ENCODE measurements at places on chromosomes 2 and 18.

DNA sequence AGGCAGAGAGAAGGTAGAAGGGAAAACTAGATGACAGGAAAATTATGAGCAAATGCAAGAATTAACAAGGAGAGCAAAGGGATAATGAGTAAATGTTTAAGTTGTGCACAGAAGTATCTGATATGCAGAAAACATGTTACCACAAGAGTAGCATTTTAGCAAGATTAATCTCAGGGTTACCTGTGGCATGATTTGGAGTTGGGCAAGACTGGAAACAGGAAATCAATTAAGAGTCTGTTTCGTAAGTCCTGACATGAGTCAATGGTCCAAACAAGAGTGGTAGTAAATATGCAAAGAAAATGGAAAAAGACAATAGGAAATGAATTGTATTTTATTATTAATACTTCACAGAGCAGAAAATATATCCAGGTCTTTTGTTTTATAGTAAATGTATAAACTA is 17.3 kb upstream of the MTX2 start:
- DNase-seq = no peak

GRCh38 chr18:50301074-50301473 is 13.6 kb upstream of the CXXC1 start:
- no peak for DNase-seq

GRCh38 chr18:6557770-6558248 is 143.1 kb upstream of the L3MBTL4 start:
- DNase-seq = no peak

GRCh38 chr2:241179899-241180298 is 8.6 kb upstream of the ANO7 start:
- DNase-seq = no peak

DNA sequence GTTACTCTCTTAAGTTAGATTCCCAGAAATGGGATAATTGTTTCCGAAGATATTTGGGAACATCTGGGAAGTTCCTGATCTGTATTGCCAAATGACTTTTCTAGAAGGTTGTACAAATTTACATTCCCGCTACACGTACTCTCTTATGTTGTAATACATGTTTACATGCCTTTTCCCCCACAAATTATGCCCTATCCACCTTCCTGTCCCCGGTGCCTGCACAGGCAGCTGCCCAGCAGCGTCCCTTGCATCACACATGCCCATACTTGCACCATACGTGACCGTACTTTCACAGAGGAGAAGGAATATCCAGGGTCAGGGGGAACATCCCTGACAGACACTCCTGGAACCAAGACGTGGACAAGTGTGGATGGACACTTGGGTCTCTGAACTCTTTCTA is 24.2 kb upstream of the KLF11 start:
- no peak for DNase-seq

GRCh38 chr2:97900806-97901205 is 94.9 kb downstream of the TMEM131 start:
- no peak for DNase-seq

- peak; percentile 81 for DNase-seq
These were observed 35.4 kb downstream of the FASTKD2 start for GRCh38 chr2:206800506-206801417.

DNA sequence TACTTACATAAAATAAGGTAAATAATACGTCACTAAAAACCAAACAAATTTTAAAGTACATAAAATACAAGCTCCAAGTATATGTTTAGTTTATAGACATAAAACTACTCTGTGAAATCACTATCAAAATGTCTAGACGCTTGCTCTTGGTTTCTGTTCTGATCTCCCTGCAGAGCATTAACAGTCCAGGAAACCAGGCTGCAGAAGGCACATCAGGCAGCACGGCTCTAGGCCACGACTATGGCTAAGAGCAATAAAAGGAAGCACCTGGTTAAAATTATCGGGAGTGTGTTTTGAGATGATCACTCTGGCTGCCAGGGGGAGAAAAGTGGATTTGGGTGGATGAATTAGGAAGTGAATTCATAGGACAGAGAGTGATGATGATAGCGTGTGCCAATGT is 196.0 kb upstream of the SPHKAP start:
- no peak for DNase-seq

GRCh38 chr18:69865776-69866175 is 81.9 kb downstream of the CD226 start:
- DNase-seq = no peak

GRCh38 chr2:113679457-113679856 is 52.4 kb downstream of the RABL2A start:
- no peak for DNase-seq

DNA sequence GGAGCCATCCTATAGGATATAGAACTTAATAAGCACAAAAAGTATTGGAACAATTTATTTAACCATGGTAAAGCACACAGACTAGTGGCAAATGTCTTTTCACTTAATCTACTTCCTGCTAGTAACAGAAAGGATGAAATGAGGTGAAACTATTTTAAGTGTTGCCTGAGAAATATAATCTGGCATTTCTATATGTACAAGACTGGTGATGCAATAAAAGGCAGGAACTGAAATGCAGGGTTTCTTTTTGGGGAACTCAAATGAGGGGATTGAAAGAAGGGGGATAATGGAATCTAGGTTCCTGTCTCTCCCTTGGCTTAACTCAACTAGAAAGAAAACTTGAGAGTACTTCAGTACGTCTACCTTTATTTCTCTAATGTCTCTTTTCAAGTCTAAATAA is 122.3 kb downstream of the MEMO1 start:
- DNase-seq = no peak

DNA sequence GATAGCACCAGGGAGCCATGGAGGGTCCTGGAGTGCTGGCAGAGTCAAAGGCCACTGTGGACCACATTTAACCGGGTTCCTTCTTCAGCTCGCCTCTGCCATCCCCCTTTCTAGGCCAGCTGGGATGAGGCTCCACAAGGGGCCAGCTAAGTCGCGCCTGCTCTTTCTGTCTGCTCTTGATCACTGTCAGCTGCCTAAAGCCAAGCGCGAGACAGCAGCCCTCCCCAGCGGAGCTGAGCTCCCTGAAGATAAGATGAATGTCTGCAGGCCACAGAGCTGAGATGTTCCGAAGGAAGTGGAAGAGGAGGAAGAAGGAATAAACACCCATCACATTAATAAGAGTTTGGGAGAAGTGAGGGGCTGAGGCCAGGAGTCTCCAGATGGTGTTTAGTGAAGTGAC is 99.6 kb downstream of the CELF4 start:
- DNase-seq = no peak

DNA sequence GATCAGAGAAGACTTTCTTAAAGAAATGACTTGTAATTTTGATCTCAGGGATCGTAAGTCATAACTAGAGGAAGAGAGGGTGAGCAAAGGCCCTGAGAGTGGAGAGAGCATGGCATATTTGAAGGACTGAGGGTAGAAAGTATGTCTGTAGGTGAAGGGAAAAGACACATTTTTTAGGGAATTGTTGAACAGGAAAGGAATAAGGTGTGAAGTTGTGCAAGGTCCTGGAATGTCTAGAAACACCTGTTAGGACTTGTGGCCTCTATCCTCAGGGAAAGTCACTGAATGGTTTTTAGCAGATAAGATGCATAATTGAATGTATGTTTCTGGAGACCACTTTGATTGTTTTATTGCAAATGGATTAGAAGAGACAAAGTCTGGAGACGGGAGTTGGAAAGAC is 62.5 kb upstream of the ACTR3 start:
- no peak for DNase-seq

GRCh38 chr18:46563317-46563716 is 93.7 kb downstream of the LOXHD1 start:
- no peak for DNase-seq

DNA sequence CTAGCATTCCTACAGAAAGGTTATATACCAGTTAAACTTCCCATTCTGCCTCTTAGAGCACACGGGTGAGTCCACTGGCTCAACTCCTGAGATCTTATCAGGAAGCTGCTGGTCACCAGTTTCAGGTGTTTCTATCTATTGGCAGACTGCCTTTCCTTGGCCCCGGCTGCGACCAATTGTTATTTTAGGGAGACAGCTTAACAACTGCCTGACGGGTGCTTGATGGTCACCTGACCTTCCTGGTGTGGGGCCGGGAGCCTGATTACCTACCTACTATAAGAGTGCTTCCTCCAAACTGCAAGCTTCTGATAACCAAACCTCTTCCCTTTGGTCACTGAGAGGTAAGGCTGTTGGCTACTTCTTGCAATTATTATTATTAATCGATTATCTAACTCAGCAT is 122.1 kb upstream of the XIRP2 start:
- DNase-seq = no peak

DNA sequence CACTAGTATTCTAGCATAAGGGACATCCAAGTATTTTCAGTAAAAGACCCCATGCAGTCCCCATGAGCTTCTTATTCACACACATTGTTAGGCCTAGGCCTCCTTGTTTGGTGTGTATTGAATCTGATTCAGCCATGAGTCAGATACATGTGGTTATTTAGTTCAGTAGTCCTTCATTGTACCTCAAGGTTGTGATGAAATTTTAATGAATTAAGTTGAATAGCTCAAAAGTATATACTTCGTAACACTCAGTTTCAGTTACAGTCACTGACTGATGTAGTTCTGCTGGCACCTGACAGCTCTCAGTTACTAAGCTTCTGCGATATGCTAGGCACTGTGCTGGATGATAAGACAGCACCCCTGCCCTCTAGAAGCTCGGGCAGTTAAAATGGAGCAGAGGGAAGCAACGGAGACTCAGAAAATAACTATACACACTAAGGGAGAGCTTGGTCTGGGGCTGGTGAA is 86.4 kb downstream of the XRCC5 start:
- DNase-seq = no peak

- DNase-seq = no peak
These were observed 59.6 kb downstream of the IKZF2 start for GRCh38 chr2:213091765-213092164.

DNA sequence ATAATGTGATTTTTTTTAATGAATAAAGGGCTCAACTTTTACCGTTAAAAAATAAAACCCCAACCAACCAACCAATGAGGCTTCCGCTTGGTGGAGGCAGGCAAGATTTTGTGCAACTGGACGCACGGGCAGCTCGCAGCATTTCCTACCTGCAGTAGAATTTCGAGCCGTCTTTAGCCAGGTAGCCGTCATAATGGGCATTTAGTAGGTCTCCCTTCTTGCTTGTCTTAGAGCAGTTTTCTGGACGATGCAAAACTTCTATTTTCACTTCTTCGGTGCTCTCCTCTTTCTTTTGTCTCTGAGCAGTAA is 316 bp downstream of the FKBP7 start:
- no peak for DNase-seq

- DNase-seq = no peak
These were observed 731.4 kb downstream of the NR4A2 start for GRCh38 chr2:155600914-155601760.

DNA sequence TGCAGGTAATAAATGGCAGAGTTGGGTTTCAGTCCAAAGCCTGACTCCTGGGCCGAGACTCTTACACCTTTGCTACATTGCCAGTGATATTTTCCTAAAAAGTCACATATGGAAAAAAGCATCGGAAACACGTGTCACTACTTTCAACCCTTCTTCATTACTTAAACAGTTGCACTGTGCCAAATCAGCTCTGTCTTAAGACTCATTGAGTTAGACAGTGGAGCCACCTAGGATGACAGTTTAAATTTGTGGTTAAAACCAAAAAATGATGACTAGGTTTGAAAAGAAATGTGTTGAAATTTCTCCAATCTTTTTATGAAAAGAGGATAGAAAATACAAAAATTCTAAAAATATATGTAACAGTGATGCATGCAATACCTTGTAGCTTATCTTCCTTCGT is 97.5 kb downstream of the TMEM247 start:
- no peak for DNase-seq

All from forelimb muscle (tissue), 1 donor.